ENCODE measurements at places on chromosomes 1 and 21. TPM values are rescaled to one million over a fixed set of nuclear protein-coding genes. Genes with fewer than 3 reads are reported as not detected.

IGSF21 gene
- total RNA-seq, result 22.8 TPM

DNAJC28 gene
- 2.6 TPM for total RNA-seq

ARHGAP29 gene
- total RNA-seq, result 42.8 TPM

GPR25 gene
- 0.50 TPM for total RNA-seq

MEX3A gene
- 0.76 TPM for total RNA-seq

B3GALT5 gene
- total RNA-seq, result 0.15 TPM

MFAP2 gene
- total RNA-seq, result not detected

SPATA45 gene
- total RNA-seq, result not detected

PTGER3 gene
- total RNA-seq, result 0.91 TPM

CRTC2 gene
- 66.8 TPM for total RNA-seq

MROH9 gene
- total RNA-seq, result not detected

ARID1A gene
- 97.4 TPM for total RNA-seq

FCER1G gene
- total RNA-seq, result 321 TPM

LIN28A gene
- not detected for total RNA-seq

RHOU gene
- 18.9 TPM for total RNA-seq

DNAI4 gene
- 6.3 TPM for total RNA-seq

SPRR4 gene
- not detected for total RNA-seq

LBR gene
- 87.4 TPM for total RNA-seq

RGS8 gene
- not detected for total RNA-seq

TMEM52 gene
- total RNA-seq, result not detected

AMY1B gene
- not detected for total RNA-seq

CELA3A gene
- not detected for total RNA-seq

TTLL10 gene
- not detected for total RNA-seq

SH2D2A gene
- 15.1 TPM for total RNA-seq

GSTM5 gene
- total RNA-seq, result 3.7 TPM

NPPB gene
- not detected for total RNA-seq

C4BPB gene
- 0.40 TPM for total RNA-seq

C8A gene
- total RNA-seq, result not detected

MYOG gene
- not detected for total RNA-seq

SFN gene
- total RNA-seq, result 0.61 TPM
